Activated CD4-positive, alpha-beta T cell treated with anti-CD3 and anti-CD28 coated beads, Interleukin-2, amount 10 ng/mL, durations not matched to agents 7 days and 5 days (primary cell): ENCODE measurements at places on chromosomes 1 and 21. TPM values are rescaled to one million over a fixed set of nuclear protein-coding genes. Genes with fewer than 3 reads are reported as not detected.

Gene CROCC
- 37.3 TPM for total RNA-seq

Gene DFFB
- 10.6 TPM for total RNA-seq

Gene SNRPE
- 153 TPM for total RNA-seq

Gene HMGCS2
- not detected for total RNA-seq

Gene LEMD1
- total RNA-seq: 0.52 TPM

Gene SLC37A1
- 20.2 TPM for total RNA-seq

Gene TOMM40L
- 17.3 TPM for total RNA-seq

Gene AADACL3
- not detected for total RNA-seq

Gene TNFRSF9
- 0.62 TPM for total RNA-seq

Gene CFHR3
- not detected for total RNA-seq

Gene PODN
- not detected for total RNA-seq

Gene GPR52
- total RNA-seq: 2.9 TPM

Gene JUN
- total RNA-seq: 35.6 TPM

Gene COL18A1
- total RNA-seq: 2.8 TPM

Gene HSPB7
- total RNA-seq: not detected

Gene SEC16B
- total RNA-seq: 0.23 TPM

Gene ADGRL4
- total RNA-seq: not detected

Gene ST3GAL3
- total RNA-seq: 24.3 TPM

Gene GJA8
- not detected for total RNA-seq

Gene APOBEC4
- not detected for total RNA-seq

Gene GUCA2A
- total RNA-seq: not detected

Gene SUSD4
- total RNA-seq: 4.8 TPM

Gene GLIS1
- total RNA-seq: not detected

Gene TOR3A
- 46.6 TPM for total RNA-seq

Gene GSTM1
- total RNA-seq: 68.4 TPM

Gene FGGY
- total RNA-seq: 3.3 TPM

Gene GOLT1A
- total RNA-seq: not detected

Gene DAB1
- 1.2 TPM for total RNA-seq

Gene FNDC10
- 6.2 TPM for total RNA-seq

Gene NBPF6
- not detected for total RNA-seq

Gene AKR1A1
- 134 TPM for total RNA-seq

Gene SV2A
- total RNA-seq: 7.7 TPM

Gene SGIP1
- not detected for total RNA-seq

Gene SLC44A5
- not detected for total RNA-seq
